HFFc6 (cell line): ENCODE measurements at places on chromosomes 3 and 15. TPM values are rescaled to one million over a fixed set of nuclear protein-coding genes. Genes with fewer than 3 reads are reported as not detected.

The CAMP gene
- not detected in 2 replicates for total RNA-seq

The CHRFAM7A gene
- total RNA-seq: not detected in 3 replicates

The EBLN2 gene
- 1.3 to 1.9 TPM (median 1.7 TPM) in 3 replicates for total RNA-seq

The CYP1A2 gene
- total RNA-seq: not detected in 3 replicates

The GOLGA6D gene
- total RNA-seq: not detected in 3 replicates

The SLC6A11 gene
- total RNA-seq: 0.05 TPM in 1 of 3 replicates, not detected in the others

The RTP4 gene
- total RNA-seq: not detected in 3 replicates

The SAMD7 gene
- total RNA-seq: not detected in 3 replicates

The CPN2 gene
- 0.14 to 0.24 TPM (median 0.21 TPM) in 3 replicates for total RNA-seq

The EPHA6 gene
- total RNA-seq: not detected in 3 replicates

The CLRN1 gene
- total RNA-seq: not detected in 3 replicates

The WNT7A gene
- total RNA-seq: not detected in 3 replicates
